ENCODE measurements at places on chromosomes 3 and 15. TPM values are rescaled to one million over a fixed set of nuclear protein-coding genes. Genes with fewer than 3 reads are reported as not detected.

DNA sequence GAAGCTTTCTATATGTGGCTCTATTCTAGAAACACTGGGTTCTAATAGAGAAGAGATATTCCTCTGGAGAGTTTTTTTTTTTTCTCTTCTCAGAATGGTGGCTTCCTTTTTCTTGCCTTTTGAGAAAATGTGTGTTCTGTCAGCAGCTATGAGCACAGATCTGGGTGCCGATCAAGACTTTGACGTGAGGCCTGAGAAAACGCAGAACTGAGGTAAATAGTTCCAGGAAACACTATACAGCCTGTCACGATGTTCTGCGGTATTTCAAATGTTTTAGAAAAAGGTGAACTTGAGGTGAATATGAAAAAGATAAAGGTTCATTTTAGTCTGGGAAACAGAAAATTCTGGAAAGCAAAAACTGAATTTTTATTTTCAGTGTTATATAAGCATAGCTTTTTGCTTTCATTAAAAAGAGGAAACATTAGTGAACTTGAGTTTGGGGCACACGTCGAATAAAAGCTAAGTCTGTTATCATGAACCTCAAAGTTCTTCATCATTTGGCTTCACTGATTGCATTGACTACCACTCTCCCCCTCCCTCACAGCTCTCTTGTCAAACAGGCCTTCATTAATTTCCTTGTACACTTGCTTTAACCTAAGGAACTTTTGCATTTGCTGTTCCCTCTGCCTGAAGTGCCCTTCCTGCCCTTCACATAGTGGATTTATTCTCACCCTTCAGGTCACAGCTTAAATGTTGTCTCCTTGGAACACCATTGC is 265.1 kb downstream of the NFKBIZ start:
- peaks cover 35% of the 10 kb centered on the region for H3K36me3 ChIP-seq
- no peaks in the 10 kb centered on the region for H3K27me3 ChIP-seq
- peaks cover 32% of the 10 kb centered on the region for H3K4me1 ChIP-seq
- H3K4me3 ChIP-seq: no peak overlapping the region
- DNase-seq: peak; percentile 74
- peak overlapping the region; percentile 62 for H3K27ac ChIP-seq

Gene TM6SF1
- total RNA-seq: 20.4 TPM

GRCh38 chr3:14633819-14634424 is 17.6 kb upstream of the CCDC174 start:
- H3K27me3 ChIP-seq: peaks cover 26% of the 10 kb centered on the region
- no peak overlapping the region for H3K27ac ChIP-seq
- H3K4me3 ChIP-seq: no peak overlapping the region
- DNase-seq: peak; percentile 65
- no peaks in the 10 kb centered on the region for H3K36me3 ChIP-seq

- H3K36me3 ChIP-seq: peaks cover 8% of the 10 kb centered on the region
- H3K27me3 ChIP-seq: peaks cover 64% of the 10 kb centered on the region
- H3K4me1 ChIP-seq: no peaks in the 10 kb centered on the region
- DNase-seq: no peak
These were observed 33.8 kb downstream of the ZIC4 start for GRCh38 chr3:147372525-147373027.

- H3K27me3 ChIP-seq: no peaks in the 10 kb centered on the region
- no peak overlapping the region for H3K27ac ChIP-seq
- no peak overlapping the region for H3K4me3 ChIP-seq
- DNase-seq: no peak
These were observed 76.0 kb downstream of the EEFSEC start for GRCh38 chr3:128229106-128229857.

DNA sequence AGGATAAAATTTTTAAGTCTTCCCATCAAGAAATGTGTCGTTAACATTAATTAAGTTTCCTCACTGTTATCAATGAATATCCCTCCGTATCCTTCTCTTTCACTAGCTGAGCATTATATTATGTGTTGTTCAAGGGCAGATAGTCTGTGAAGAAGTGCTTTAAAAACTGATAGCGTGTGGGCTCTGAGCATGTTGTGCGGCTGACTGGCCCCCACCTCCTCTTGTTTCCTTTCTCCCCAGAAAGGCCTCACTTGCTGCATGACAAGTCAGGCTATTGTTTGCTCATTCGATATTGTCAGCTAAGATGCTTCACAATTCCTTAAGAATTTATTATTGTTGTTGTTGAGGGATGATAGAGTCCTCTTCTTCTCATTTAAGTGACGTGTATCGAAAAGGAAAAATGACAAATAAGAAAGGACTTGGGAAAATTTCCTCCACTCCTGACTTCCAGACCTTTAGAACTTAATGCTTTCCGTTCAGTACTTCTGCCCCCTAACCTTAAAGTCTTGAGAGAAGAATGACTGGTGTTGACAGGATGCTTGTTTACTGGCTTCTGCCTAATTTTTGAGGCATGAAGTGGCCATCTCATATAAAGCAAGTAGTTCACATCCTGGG is 298.3 kb downstream of the LPP start:
- H3K27ac ChIP-seq: no peak overlapping the region
- no peaks in the 10 kb centered on the region for H3K27me3 ChIP-seq
- H3K36me3 ChIP-seq: no peaks in the 10 kb centered on the region
- no peak overlapping the region for H3K4me3 ChIP-seq

All from activated CD4-positive, alpha-beta memory T cell treated with anti-CD3 and anti-CD28 coated beads, Interleukin-2, amount 10 ng/mL, durations not matched to agents 7 days and 5 days (primary cell).